ENCODE measurements at places on chromosomes 1 and 21.
A peak's percentile ranks its signal among the peaks of the same experiment; 100 is the strongest.

DNA sequence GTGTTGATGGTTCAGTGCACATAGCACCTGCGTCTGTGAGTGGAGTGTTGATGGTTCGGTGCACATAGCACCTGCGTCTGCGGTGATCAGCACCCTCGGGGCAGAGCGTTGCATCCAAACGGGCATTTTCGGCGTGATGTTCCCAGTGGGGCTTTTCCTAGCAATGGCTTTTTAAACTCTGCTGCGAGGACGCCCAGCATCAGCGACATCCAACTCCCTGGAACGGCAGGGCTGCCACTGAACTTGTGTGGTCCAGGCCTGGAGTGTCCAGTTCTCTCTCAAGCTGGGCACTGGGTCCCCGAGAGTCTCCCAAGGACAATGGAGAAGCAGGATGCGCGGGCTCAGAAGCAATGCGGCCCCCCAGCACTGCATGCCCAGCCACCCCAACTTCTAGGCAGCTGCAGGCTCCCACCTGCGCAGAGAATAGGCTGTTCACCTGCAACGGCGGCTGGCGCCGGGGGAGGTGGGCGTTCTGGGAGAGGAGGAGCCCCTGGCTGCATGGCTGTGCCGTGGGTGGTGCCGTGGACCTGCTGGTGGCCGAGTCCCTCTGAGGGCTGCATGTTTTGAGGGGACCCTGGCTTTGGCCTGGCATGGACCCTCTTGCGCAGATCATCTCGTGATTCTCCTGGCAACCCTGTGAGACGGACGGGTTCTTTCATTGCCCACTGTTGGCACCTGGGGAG is 10.1 kb upstream of the C1orf174 start:
- no peak for DNase-seq

DNA sequence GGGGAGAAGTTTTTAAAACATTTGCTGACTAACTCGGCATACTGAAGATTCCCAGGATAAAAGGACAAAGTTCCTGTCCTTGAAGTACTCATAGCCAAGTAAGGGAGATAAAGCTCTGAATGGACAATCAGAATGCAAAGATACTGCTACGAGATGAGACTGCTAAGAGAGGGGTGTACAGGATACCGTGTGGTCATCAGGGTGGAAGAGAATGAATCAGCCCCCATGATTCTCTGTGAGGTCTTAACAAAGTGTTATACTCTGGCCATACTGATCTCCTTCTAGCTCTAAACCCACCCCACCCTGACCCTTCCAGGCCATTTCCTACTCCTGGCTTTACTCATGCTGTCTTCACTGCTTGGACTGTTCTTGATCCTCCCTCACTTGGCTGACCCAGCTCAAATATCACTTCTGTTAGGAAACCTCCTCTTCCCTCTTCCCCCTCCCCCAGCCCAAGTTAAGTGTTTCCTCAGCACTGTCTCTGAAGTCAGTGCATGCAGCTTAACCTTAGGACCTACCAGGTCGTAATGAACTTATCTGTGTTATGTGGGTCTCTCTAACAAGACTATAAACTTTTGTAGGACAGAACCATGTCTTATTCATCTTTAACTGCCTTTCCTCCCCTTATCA is 15.8 kb upstream of the MAGOH start:
- peak; percentile 73 for DNase-seq

GRCh38 chr21:24127651-24128050 is 1479.6 kb downstream of the MRPL39 start:
- no peak for DNase-seq

GRCh38 chr1:17798799-17799382 is 43.8 kb downstream of the ACTL8 start:
- DNase-seq = no peak

- DNase-seq = peak; percentile 12
Observed at GRCh38 chr21:29098156-29098555, 24.7 kb upstream of the CCT8 start.

- DNase-seq = peak; percentile 7
Observed at GRCh38 chr1:46062651-46063319, 69.6 kb downstream of the PIK3R3 start.

- DNase-seq = no peak
Observed at GRCh38 chr21:21968810-21969209, 970.6 kb downstream of the NCAM2 start.

DNA sequence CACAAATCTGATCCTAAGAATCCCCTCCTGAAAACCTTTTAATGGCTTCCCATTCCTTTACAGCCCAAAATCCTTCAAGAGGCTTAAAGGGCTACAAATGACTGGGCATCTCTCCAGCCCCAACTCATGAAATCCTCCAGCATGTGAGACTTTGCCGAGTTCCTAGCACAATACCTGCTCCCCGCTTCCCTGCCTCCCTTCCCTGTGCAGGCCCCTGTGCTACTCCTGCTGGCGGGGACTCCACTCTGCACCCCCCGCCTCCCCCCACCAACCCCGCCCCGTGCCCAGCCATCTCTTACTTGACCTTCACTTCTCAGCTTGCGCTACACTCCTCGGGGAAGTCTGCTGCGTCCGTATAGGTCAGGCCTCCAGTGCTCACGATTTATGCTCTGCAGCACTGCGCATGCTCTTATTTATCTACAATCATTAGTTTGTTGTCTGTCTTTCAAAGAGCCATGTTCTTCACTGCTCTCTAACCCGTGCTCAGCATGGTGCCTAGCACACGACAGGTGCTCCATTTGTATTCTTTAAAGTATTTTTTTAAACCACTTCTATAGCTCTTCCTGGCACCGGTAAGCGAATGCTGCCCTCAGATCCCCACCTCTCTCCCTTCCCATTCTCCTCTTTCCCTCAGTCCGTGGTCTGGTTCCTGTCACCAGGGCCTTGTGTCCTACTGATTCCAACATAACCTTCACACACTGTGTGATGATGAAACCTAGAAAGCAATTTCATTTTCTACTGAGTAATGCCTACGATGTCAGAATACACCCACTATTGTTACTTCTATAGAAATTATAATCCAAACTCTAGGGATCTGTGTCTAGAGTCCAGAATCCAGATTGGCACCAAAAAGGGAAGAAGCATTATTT is 37.5 kb upstream of the PLA2G2C start:
- no peak for DNase-seq

DNA sequence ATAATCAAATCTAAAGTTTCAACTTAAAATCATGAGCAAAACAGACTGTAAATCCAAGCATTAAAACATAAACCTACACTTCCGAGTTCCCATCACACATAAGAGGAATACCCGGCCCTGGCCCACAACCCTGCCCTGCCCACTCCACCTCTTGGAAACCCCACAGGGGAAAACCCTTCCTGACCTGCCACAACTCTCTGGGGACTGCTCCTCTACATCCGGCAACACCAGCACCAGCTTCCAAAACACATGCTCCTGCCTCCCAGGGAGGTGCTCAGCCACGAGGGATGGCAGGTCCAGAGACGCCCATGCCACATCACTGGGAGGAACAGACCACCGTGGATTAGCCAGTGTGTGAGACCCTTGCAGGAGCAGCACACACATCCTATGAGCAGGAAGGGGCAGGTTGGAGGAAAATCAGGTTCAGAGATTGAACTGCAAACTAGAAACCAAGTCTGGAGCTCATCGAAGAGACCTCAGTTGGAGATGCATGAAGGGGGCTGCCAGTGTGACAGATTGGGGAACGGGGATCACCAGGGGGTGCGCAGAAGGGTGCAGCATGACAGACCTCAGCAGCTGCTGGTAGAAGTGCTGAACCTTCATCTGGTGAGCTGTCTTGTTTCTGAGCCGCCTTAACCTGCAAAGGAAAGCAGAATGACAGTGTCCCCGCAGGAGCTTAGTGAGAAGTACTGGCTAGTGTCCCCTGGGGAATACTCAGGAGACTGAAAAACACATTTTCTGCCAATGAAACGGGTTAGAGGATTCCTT is 25.8 kb upstream of the LSS start:
- no peak for DNase-seq

- DNase-seq = no peak
Observed at GRCh38 chr1:184903111-184903692, 71.1 kb downstream of the NIBAN1 start.

- DNase-seq = no peak
Observed at GRCh38 chr1:231699784-231700183, 73.2 kb downstream of the DISC1 start.

- DNase-seq = peak; percentile 72
Observed at GRCh38 chr1:17553975-17554700, 14.6 kb downstream of the ARHGEF10L start.

DNA sequence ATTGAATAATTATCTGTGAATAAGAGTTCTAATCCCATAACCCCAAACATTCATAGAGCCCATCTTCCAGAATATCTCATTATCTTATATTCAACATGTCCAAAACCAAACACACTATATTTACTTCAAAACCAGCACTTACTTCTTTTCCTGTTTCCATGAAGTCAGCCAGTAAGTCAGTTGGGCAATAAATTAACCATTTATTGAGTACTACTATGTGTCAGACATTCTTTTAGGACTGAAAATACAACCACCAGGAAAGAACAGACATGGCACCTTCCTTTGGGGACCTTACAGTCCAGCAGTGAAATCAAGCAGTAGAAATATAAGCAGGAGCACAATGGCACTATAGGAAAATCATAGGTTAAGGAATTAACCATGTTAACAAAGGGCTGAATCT is 8.8 kb downstream of the AK5 start:
- DNase-seq = peak; percentile 13

- DNase-seq = no peak
Observed at GRCh38 chr21:44930543-44930981, 9.3 kb upstream of the SLX9 start.

DNA sequence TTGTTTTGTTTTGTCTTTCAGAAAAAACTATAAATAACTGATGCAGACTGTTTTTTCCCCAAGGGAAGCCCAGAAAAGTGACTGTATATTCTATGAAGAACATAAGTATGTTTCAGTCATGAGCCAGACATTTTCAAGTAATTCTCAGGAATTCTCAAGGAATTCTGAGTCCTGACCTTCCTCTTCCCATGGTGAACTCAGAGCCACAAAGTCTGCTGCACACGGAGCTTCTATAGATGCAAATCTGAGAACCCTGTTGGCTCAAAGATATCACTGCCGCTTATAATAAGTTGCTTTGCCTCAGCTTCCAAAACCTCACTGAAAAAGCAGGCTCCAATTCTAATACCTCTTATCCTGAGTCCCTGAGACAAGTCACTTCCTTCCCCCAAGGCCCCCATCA is 418.5 kb upstream of the RUNX1 start:
- DNase-seq = no peak

DNA sequence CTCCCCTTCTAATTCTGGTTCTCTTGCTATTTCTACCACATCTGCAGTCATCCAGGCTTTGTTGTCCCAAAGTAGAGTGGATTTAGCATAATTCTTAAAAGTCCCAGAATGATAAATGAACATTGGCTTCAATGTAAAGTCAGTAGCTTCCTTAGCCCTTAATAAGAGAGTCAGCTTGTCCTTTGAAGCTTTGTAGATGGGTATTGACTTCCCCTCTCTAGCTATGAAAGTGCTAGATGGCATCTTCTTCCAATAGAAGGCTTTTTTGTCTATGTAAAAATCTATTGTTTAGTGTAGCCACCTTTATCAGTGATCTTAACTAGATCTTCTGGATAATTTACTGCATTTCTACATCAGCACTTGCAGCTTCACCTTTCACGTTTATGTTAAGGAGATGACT is 181.4 kb upstream of the B3GALT2 start:
- no peak for DNase-seq

DNA sequence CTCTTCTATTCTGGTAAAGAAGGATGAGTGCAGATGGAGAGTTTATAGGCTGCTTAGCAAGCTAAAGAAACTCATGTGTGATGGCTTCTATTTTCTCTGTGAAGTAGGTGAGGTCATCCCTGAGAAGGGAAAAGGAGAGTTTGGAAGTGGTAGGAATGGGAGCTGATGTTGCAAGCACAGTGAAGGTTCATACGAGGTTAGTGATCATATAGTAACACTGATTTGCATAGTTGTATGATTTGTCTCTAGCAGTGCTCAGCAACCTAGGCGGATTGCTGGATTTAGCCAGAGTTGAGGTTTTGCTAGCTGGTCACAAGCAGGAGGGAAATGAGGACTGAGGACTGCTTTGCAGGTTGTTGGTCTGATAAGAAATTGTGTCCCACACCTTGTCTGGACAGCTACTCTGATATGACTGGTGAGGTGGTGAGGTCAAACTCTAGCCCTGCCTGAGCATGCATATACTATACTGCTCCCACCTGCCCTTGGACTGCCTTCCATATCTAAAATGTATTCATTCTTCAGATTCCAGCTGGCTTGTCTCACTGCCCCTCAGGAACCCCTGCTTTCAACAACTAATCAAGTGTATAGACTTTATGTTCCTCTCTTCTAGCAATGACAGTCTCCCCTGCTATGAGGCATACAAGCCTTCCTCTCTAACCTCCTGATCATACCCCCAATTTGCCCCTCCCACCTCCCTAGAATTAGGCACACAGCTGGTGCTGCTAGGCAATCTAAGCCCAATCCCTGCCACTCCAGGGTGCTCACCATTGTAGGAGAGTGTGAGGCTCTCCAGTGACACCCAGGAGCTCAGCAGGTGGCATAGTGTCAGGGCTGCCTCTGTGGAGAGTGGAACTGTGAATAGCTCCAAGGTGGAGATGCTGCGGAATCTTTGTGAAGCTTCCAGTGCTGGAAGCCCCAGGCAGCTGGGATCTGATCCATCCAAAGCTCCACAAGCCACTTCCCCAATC is 18.5 kb downstream of the LRRC41 start:
- no peak for DNase-seq

DNA sequence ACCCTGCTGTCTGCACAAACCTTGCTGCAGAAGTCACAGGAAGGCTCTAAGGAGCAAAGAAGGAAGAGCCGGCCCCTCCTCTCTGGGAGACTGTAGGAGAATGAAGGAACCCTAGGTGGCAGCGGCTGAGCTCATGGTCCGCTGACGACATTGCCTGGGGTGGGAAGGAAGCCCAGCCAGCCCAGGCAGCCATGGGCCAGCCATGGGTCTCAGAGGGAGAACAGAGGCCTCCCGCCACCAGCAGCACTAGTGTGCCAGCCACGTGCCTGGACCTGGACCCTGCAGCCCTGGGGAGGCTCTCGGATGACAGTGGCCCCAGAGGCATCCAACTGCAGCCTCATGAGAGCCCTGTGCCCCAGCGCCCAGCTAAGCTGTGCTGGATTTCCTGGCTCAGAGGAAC is 49.2 kb upstream of the POFUT2 start:
- DNase-seq = peak; percentile 34

DNA sequence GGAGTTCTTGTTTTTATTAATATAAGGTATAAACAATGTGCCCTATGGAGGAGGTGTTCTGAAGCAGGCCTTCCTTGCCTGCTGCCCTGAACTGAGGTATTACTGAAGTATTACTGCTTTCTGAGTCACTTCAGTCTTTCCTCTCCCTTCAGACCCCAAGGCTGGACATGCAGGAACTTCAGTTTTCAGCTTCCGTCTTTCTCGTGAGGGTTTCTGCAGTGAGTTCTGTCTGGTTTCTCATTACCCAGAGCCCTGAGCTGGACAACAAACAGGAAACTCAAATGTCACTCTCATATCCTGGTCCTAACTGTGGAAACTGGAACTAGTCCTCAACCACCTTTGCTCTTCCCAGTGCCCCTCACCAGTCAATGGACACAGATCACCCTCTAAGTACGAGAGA is 46.8 kb downstream of the ELAVL4 start:
- DNase-seq = no peak

- DNase-seq = no peak
Observed at GRCh38 chr21:16797540-16797939, 715.3 kb upstream of the CXADR start.
